ENCODE measurements at places on chromosomes 13 and 19.

DNA sequence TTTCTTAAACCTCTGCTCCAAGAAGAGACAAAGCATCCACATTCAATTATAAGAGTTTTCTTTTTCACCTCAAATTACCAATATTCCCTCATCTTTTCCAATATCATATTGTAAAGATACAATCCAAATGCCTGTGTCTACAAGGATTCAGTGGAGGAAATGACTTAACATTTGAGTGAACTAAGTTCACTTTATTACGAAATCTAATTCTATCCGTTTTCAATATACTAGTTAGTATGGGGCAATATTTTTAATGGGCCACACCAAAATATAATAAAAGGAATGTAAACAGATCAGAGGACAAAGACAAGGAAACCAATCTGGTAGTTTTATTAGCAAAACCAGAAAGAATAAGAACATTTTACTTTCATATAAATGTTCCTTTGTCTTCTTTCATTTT, 136.0 kb downstream of the DCLK1 start:
- DNase-seq = no peak

DNA sequence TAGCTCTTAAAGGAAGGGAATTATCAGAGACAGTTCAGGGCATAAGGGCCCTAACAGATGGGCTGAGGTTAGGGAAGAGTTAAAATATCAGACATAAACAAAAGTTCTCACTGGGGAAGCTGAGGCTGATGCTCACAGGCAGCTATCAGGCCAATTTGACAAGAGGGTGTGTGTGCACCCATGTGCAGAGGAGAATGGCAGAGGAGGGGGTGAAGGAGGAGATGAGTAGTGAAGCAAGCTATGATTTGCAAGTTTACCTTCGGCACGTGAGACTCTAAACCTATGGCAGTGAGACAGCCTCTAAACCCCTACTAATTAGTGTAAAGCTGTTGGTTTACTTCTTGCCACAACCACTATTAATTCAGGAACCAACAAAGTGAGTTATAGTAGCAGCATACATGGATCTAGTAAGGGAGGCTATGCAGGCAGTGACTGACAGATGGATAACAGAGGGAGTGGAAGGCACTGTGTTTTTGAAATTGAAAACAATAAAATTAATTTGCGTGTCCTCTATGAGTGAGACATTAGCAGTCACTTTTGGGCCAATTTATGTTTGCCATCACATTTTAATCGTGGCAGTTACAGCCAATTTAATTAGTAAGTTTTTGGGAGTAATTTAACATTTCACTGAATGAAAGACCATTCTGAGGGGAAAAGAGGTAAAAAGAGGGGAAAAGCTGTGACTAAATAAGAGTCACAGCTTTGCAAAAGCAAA, 99.6 kb upstream of the HTR2A start:
- no peak for DNase-seq

- no peak for DNase-seq
These were observed 16.0 kb downstream of the UFM1 start for GRCh38 chr13:38365661-38366060.

DNA sequence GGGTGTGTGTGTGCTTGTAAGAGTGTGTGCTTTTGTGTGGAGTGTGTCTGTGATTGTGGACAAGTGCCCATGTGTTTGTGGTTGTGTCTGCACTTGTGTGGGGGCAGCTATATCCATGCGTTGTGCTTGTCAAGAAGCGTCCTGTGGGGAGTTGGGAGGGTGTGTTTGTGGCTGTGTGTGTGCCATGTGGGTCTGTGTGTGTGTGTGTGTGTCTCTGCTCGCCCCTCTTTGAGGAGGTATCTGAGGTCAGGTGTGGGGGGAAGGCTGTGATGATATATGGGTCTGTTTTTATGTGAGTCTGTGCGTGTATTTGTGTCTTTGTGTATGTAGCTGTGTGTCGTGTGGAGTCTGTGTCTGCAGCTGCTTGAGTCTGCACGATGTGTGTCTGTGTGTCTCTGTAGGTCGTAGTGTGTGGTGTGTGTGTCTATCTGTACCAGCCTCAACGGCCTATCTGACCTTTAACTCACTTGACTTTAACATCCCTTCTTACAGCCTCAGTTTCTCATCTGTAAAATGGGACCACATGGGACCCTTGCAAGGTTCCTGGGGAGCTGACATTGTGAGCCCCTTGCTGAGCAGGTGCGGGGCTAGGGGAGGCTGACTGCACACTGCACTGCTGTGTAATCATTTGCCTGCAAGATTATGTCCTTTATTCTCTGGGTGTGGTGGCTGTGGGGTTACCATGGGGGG, 4.0 kb upstream of the NFIC start:
- no peak for DNase-seq

DNA sequence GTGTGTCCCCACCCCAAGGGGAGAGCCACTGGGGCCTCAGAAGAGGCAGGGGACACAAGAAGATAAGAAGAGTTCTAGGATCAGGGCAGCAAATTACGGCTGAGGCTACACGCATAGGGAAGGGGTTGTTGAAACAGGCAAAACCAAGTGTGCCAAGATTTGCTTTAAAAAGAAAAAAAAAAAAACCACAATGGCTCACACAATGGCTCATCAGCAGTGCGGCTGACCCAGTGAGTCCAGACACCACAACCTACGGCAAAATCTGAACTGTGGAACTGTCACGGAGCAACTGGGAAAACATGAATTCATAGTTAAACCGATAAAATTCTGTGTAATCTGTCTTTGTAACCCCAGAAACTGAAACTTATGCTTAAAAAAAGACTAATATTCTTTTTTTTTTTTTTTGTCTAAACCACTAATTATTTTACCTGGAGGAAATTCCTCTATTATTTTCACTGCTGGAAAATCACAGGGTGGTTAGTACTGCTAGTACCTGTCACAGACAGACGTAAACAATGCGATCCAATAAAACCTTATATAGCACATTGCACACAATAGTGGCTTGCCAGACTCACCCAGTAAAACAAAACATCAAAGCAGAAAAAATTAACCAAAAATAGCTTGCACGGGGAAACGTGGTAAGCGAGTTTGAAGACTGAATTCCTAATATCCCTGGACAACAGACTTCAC, 325.4 kb upstream of the TSHZ3 start:
- DNase-seq = no peak

- no peak for DNase-seq
These were observed 8.8 kb downstream of the IL4I1 start for GRCh38 chr19:49887665-49888509.

DNA sequence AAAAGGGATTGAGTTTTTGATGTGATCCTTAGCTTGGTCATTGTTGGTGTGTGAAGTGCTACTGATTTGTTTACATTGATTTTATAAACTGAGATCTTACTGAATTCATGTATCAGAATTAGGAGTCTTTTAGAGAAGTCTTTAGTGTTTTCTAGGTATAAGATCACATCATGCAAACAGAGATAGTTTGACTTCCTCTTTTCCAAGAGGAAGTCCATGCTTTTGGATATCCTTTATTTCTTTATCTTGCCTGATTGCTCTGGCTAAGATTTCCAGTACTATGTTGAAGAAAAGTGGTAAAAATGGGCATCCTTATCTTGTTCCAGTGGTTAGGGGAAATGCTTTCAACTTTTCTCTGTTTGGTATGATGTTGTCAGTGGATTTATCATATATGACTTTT, 561.2 kb upstream of the SLITRK1 start:
- DNase-seq = no peak

GRCh38 chr13:32429433-32429909, 1.5 kb upstream of the N4BP2L1 start:
- no peak for DNase-seq

DNA sequence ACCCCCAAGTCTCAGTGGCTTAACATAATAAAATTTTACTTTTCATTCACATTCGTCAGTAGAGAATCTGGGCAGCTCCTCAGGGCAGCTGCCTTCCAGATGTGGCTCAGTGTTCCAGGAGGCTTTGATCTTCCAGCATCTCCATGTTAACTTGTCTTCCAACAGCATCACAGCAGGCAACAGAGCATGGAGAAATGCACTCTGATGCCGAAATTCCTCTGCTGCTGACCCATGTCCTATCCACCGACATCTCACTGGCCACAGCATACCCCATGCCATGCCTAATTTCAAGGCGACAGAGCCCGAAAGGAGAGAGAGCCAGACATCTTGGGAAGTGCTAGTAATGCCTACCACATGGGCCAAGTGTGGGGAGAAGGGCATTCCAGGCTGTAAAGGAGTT, 64.9 kb upstream of the MEDAG start:
- DNase-seq = no peak

DNA sequence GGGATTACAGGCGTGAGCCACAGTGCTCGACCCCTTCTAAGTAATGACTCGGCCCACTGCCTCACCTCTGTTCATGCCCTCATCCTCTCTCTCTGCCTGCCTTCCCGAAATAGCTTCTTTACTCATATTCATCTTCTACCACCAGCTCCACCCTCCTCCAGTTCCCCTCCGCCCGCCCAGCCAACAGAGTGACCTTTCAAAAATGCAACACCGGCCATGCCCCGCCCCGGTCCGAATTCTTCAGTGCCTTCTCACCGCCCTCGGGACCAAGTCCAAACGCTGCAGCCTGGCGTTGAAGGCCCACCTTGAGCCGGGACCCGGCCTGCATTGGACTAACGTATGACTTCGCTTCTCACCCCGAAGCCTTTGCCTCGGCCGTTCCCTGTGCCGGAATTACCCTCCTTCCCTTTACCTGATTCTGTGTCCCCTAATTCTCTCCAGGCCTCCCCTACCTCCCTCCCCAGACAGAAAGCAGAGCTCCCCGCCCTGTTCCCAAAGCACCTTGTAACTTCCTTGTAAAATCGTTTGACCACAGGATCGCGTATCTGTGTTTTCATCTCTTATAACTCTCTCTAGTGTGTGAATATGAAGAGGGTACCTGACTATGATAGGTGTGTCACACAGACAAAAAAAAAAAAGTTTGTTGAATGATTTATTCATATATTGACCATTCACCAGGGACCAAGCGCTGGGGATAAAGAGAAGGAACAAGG, 8.1 kb upstream of the MUC16 start:
- DNase-seq = no peak

- DNase-seq = no peak
These were observed 917 bp upstream of the CLPTM1 start for GRCh38 chr19:44954278-44954648.
